Liver (tissue), 10 donors: ENCODE measurements at places on chromosomes 5 and 9. TPM values are rescaled to one million over a fixed set of nuclear protein-coding genes. Genes with fewer than 3 reads are reported as not detected.
A peak's percentile ranks its signal among the peaks of the same experiment; 100 is the strongest.

DNA sequence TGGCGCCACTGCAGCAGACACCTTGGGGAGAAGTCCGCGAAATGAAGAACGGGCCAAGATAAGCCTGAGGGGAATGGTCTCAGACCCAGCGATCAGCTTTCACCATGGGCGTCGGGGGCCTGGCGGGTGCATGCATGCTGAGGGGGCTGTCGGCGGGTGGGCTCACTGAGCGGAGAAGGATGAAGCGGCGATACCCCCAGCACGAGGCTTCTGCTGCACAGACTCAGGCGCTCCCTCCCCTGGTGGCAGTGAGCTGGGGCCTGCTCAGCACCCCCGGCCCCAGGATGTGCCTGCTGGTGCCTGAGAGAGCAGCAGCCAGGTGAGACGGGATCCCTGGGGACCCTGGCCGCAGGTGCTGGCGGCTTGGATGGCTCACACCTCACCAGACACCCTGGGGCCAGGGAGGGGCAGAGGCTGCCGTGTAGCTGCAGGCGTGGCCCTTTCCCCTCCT is 31.2 kb downstream of the CEP72 start:
- H3K36me3 ChIP-seq = peaks cover 20% of the 10 kb centered on the region
- H3K27me3 ChIP-seq = no peaks in the 10 kb centered on the region
- no peaks in the 10 kb centered on the region for H3K4me1 ChIP-seq
- H3K27ac ChIP-seq = no peak overlapping the region

DNA sequence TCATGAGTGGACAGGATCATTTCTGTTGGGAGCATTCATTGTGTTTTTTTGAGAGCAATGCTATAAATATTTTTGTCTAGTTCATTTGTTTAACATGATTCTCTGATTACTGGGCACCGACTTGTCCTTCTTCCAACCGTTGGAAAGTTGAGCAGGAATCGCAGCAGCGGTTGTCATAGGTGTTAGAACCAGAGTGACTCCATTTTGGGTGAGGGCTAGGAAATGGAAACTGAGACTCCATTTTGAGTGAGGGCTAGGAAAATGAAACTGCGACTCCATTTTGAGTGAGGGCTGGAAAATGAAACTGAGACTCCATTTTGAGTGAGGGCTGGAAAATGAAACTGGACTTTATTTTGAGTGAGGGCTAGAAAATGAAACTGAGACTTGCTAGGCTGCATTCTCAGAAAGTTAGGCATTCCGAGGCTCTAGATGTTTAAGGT is 100.6 kb downstream of the ICE1 start:
- no peaks in the 10 kb centered on the region for H3K27me3 ChIP-seq
- no peak overlapping the region for H3K27ac ChIP-seq
- no peak overlapping the region for H3K4me3 ChIP-seq
- H3K4me1 ChIP-seq = no peaks in the 10 kb centered on the region
- DNase-seq = no peak

DNA sequence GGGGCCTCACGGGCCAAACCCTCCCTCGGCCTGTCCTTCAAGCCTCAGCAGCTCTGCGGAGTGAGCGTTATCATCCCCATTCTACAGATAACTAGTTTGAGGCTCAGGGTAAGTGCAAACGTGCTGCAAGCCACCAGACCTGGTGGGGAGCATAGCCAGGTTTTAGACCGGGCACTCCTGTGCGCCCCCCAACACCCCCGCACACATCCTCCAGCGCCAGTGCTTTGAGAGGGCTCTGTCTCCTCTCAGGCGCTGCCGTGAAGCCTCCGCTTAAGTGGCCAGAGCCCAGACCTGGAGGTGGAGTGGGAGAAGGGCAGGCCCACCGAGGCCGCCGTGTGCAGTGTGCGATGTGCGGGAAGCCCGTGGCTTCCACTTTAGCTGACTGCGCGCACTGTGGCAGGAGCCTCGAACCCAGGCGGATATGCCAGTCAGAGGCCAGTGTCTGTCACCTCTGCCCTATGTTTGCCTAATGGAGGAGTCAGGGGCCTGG is 1.6 kb upstream of the MGAT1 start:
- DNase-seq = no peak
- peak overlapping the region; percentile 87 for H3K27ac ChIP-seq
- peaks cover 21% of the 10 kb centered on the region for H3K4me1 ChIP-seq
- H3K4me3 ChIP-seq = no peak overlapping the region
- H3K27me3 ChIP-seq = no peaks in the 10 kb centered on the region
- H3K36me3 ChIP-seq = peaks cover under 1% of the 10 kb centered on the region

DNA sequence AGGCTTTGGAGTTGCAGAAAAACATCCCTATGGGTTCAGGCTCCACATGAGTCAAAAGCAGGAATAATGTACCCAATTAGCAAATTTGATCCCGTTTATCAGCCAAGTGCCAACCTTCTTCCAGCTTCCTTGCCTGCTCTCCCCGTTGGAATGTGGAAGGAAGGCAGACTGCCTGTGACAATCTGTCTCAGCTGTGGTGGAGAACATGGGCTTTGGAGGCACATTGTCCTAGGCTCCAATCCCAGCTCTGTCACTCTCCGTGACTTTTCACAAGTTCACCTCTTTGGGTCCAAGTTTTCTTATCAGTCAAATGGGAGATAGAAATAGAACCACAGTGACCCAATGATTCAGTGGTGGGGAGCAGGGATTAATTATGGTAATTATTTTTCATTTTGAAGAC is 113.9 kb downstream of the ARHGAP26 start:
- no peak overlapping the region for H3K27ac ChIP-seq
- no peak for DNase-seq
- H3K36me3 ChIP-seq = no peaks in the 10 kb centered on the region
- H3K4me1 ChIP-seq = no peaks in the 10 kb centered on the region

DNA sequence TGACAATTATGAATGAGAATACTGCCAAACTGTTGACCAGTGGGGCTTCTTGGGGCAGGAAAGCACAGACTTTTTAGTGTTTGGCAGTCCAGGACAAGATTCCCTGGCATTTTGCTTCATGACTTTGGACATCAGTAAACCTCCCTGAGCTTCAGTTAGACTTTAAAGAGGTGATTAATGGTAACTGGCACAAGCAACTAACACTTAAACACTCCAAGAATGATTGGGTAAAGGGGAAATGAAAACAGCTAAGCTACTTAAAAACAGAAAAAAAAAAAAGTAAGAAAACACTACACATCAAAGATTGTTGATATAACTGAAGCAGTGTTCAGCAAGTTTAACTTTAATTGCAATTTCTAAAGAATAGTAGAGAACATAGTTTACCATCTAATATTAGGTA is 13.4 kb downstream of the PAIP1 start:
- H3K4me3 ChIP-seq = no peak overlapping the region
- H3K27ac ChIP-seq = no peak overlapping the region
- H3K36me3 ChIP-seq = peaks cover 48% of the 10 kb centered on the region
- DNase-seq = no peak
- H3K4me1 ChIP-seq = no peaks in the 10 kb centered on the region

GRCh38 chr5:54325610-54326311 is 15.4 kb upstream of the ARL15 start:
- no peak overlapping the region for H3K27ac ChIP-seq
- no peaks in the 10 kb centered on the region for H3K27me3 ChIP-seq
- H3K4me3 ChIP-seq = no peak overlapping the region

- no peak for DNase-seq
- H3K4me3 ChIP-seq = no peak overlapping the region
- H3K36me3 ChIP-seq = no peaks in the 10 kb centered on the region
- no peak overlapping the region for H3K27ac ChIP-seq
Measured at GRCh38 chr9:135002336-135002735, 84.6 kb upstream of the FCN1 start.

DNA sequence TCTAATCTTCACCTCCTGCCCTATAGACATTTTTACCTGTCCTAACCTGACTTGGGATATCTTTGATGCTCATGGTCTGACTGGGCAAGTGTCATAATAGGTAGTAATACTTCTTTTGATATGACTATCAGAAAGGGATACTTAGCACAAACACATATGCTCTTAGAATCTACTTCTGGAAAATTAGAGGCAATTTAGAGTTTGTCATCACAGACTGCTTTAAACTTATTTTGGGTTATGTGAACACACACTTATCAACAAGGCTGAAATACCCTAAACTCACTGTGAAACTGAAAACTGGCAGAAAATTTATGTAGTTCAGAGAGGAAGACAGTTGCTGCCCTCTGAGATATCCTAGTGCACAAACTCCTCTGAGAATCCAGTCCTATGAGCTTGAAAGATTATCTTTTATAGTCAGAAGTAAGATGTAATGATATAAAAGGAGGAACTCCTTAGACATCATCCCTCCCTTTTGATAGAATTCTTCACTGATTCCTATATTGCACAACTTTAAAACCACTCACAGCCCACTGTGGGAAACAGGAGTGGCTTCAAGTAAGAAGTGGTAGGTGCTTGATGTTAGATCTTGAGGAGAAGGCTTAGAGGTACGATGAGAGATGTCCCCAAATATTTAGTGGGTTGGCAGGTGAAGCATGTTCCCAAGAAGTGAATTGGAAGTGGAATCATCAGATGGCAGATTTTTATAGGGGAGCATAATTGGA is 273.3 kb downstream of the MAN2A1 start:
- DNase-seq = no peak
- H3K27me3 ChIP-seq = no peaks in the 10 kb centered on the region
- no peak overlapping the region for H3K4me3 ChIP-seq
- H3K27ac ChIP-seq = no peak overlapping the region

DNA sequence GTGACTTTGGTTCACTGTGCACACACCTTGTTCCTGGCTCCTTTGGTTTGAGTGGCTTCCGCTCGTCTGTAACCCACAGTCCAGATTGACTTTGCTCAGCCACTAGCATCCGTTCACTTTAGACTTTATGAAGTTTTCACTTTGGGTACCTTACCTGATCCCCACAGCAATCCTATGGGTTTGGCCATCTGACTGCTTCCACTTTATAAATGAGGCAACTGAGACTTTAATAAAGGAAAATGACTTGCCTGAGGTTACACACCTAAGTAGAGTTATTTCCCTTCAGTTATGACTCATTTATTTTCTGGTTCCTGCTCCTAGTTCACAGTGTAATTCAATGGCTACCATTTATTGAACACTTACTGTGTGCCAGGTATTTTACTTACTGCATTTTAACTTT is 94.2 kb upstream of the SAP30L start:
- no peaks in the 10 kb centered on the region for H3K4me1 ChIP-seq
- no peak for DNase-seq
- H3K27ac ChIP-seq = no peak overlapping the region
- no peaks in the 10 kb centered on the region for H3K36me3 ChIP-seq
- no peaks in the 10 kb centered on the region for H3K27me3 ChIP-seq

GRCh38 chr5:1103093-1103492 is 8.8 kb downstream of the SLC12A7 start:
- H3K27ac ChIP-seq = peak overlapping the region; percentile 93
- H3K4me3 ChIP-seq = peak overlapping the region; percentile 71
- no peak for DNase-seq

- no peak overlapping the region for H3K27ac ChIP-seq
- no peaks in the 10 kb centered on the region for H3K36me3 ChIP-seq
- DNase-seq = no peak
- H3K27me3 ChIP-seq = no peaks in the 10 kb centered on the region
- no peak overlapping the region for H3K4me3 ChIP-seq
- peaks cover 7% of the 10 kb centered on the region for H3K4me1 ChIP-seq
Measured at GRCh38 chr9:133342570-133342969, 5.4 kb downstream of the MED22 start.

GRCh38 chr5:177098470-177099141 is 11.9 kb downstream of the FGFR4 start:
- peak overlapping the region; percentile 7 for H3K27ac ChIP-seq
- no peak overlapping the region for H3K4me3 ChIP-seq
- no peak for DNase-seq
- peaks cover 11% of the 10 kb centered on the region for H3K4me1 ChIP-seq
- no peaks in the 10 kb centered on the region for H3K36me3 ChIP-seq

GRCh38 chr5:20360263-20360662 is 372.3 kb upstream of the CDH18 start:
- H3K4me3 ChIP-seq = no peak overlapping the region
- no peaks in the 10 kb centered on the region for H3K27me3 ChIP-seq
- DNase-seq = no peak
- no peak overlapping the region for H3K27ac ChIP-seq

GRCh38 chr5:138910546-138911185 is 35.5 kb upstream of the LRRTM2 start:
- H3K4me3 ChIP-seq = no peak overlapping the region
- no peaks in the 10 kb centered on the region for H3K4me1 ChIP-seq
- DNase-seq = no peak
- H3K36me3 ChIP-seq = peaks cover 6% of the 10 kb centered on the region

GRCh38 chr5:127505905-127506304 is 11.5 kb upstream of the PRRC1 start:
- H3K4me1 ChIP-seq = no peaks in the 10 kb centered on the region
- no peak overlapping the region for H3K27ac ChIP-seq
- H3K36me3 ChIP-seq = no peaks in the 10 kb centered on the region
- H3K27me3 ChIP-seq = no peaks in the 10 kb centered on the region
- H3K4me3 ChIP-seq = no peak overlapping the region

DNA sequence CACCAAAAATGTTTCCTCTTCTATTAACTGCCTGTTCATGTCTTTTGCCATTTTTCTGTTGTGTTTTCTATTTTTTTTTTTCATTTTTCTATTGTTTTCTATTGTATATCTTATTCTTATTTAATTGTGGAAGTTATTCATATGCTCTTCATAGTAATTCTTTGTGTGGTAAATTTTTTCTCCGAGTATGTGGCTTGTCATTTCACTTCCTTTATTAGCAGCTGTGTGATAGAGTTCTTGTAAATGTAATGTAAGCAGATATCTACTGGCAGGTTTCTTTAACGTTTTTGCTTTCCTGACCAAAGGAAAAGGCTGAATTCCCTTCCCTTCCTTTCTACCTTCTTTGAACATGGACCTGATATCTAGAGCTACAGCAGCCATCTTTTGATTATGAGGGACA is 5.8 kb upstream of the PLPP1 start:
- no peak overlapping the region for H3K4me3 ChIP-seq
- no peaks in the 10 kb centered on the region for H3K27me3 ChIP-seq
- no peak overlapping the region for H3K27ac ChIP-seq
- no peaks in the 10 kb centered on the region for H3K36me3 ChIP-seq
- DNase-seq = no peak

- no peaks in the 10 kb centered on the region for H3K36me3 ChIP-seq
- H3K27ac ChIP-seq = peak overlapping the region; percentile 49
- no peak overlapping the region for H3K4me3 ChIP-seq
- peaks cover 2% of the 10 kb centered on the region for H3K4me1 ChIP-seq
Measured at GRCh38 chr9:112495614-112496013, 9.0 kb downstream of the KIAA1958 start.

- H3K36me3 ChIP-seq = no peaks in the 10 kb centered on the region
- no peaks in the 10 kb centered on the region for H3K4me1 ChIP-seq
- DNase-seq = no peak
- H3K27me3 ChIP-seq = no peaks in the 10 kb centered on the region
- no peak overlapping the region for H3K4me3 ChIP-seq
- H3K27ac ChIP-seq = no peak overlapping the region
Measured at GRCh38 chr5:105993027-105993426, 1677.7 kb downstream of the EFNA5 start.

DNA sequence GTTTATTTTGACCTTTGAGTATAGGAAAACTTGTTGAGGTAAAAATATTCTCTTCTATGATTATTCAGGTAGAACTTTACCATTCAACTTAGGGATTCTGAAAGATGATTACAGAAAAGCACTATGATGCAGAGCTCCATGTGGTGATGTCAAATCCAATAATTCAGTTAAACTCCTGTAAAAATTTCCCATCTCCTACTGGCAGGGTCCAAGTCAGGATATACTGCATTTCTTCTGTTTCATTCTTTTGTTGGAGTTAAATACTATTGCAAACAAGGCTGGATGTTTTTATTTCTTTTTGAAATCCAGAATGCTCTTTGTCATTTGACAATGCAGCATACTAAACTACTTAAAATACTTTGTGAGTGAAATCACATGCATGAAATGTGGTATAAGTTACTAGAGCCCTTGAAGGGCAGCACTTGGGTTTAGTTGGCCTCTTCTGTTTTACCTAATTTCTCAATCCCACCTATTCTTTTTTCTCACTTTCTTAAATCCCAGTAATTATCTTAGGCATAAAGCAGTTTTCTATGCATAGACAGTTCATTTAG is 204.5 kb downstream of the FBXL7 start:
- H3K27ac ChIP-seq = no peak overlapping the region
- H3K4me3 ChIP-seq = no peak overlapping the region
- H3K36me3 ChIP-seq = no peaks in the 10 kb centered on the region

CTSV gene
- 0.17 TPM for total RNA-seq
